ENCODE measurements at places on chromosomes 1 and 21.

GRCh38 chr1:58754683-58755467 is 29.0 kb downstream of the JUN start:
- peak; percentile 35 for DNase-seq

DNA sequence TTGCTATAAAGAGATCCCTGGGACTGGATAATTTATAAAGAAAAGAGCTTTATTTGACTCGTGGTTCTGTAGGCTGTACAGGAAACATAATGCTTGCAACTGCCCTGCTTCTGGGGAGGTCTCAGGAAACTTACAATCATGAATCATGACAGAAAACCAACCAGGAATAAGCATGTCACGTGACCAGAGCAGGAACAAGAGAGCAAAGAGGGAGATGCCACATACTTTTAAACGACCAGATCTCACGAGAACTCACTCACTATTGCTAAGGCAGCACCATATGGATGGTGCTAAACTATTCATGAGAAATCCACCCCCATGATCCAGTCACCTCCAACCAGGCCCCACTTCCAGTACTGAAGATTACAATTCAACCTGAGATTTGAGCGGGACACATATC is 49.8 kb upstream of the RCC1 start:
- no peak for DNase-seq

DNA sequence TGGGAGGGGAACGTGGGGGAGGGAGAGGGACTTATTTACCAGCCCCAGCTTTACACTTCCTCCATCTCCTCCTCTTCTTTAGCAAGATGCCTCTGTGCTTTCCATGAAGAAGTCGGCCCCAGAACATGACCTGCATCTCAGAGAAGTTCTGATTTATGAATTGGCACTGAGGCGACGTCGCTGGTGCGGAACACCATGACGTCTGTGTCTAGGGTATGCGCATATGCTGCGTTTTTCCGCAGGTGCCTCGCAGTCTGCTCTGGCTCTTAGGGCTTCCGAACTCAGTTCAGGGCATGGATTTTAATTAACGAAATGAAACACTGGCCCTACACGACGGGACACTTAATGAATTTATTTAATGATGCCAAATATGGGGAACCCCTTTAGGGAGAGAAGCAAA is 510.3 kb downstream of the SMYD3 start:
- DNase-seq: no peak

DNA sequence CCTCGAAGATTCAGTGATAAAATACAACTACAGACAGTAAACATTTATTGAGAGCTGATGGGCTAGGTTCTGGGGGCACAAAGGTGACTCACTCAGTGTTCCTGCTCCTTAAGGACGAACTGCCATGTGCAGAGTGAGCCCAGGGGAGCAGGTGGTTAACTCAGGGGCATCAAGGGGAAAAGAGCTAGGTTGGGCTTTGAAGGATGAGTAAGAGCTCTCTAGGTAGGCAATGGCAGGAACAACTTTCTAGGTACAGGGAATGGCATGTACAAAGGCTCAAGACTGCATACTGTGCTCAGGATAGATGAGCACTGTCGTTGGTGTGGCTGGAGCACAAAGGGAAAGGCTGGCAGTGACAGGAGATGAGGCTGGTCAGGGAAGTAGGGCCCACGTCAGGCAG is 16.6 kb upstream of the EPB41 start:
- DNase-seq: no peak

- no peak for DNase-seq
These were observed 303.7 kb upstream of the PLD5 start for GRCh38 chr1:242828199-242828598.

GRCh38 chr1:171195767-171196166 is 10.7 kb downstream of the FMO2 start:
- no peak for DNase-seq

DNA sequence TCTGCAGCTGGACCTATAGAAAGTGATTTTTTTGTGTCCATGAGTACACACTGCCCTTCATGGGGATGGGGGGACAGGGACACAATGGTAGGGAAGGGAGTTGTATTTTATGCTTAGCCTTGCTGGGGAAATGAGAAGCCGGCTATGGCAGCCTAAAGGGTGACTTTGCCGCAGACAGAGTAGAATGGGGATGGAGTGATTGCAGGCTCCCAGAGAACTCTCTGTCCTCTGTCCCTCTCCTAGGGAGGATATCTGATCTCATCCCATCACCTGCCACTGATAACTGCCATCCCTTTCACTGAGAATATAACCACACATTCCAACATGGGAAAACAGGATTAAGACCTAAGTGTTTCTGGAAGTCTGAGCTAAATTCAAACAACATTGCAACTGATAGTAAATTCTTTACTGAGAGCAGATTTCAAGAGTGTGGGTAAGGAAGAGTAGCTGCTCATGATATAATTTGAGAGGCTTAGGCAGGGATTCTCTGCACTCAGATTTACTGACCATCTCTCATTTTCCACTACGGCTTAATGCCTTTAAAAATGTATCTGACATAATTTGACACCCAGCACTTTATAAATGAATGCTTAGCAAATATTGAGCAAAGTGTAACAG is 13.9 kb downstream of the SH2D1B start:
- no peak for DNase-seq

- DNase-seq: no peak
These were observed 142.7 kb downstream of the CDC42BPA start for GRCh38 chr1:227175611-227176010.

DNA sequence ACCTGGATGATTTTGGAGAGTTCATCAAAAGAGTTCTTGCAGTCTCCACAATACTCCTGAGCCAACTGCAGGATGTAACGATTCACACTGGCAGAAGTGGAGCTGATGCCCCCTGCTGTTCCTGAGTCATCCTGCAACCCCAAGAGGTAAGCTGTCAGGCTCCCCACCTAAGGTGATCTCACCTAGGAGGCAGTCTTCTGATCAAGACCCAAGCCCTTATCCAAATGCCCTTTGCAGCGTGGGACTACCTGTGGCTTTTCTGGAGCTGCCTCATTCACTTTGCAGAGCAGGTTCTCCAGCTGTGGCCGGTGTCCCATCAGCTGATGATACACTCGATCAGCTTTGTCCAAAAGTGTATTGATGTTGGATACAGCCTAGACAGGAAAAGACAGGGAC is 96.4 kb downstream of the UBR4 start:
- no peak for DNase-seq

DNA sequence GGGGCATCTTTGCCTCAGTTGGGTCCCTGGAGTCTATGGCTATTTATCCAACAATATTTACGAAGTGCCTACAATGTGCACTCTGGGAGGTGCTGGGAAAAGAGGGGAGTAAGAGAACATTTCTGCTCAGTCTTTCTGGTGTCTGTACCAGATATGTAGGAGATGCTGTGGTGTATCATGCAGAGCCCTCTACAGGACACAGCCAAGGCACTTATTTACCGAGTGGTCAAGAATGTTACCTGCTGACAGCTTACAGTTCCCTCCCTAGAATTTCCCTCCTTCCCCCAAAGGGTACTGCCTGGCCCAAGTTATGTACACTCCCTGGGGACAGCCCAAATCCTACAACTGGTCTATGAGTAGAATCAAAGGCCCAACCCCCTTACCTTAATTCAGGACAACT is 177.7 kb downstream of the C1orf94 start:
- DNase-seq: no peak

GRCh38 chr1:207454046-207454964 is at the start of gene CR2:
Gene CR2, plus strand, starts transcription at chr1:207454328. Its CDS starts 91 bp downstream, at chr1:207454419.
- DNase-seq: no peak

DNA sequence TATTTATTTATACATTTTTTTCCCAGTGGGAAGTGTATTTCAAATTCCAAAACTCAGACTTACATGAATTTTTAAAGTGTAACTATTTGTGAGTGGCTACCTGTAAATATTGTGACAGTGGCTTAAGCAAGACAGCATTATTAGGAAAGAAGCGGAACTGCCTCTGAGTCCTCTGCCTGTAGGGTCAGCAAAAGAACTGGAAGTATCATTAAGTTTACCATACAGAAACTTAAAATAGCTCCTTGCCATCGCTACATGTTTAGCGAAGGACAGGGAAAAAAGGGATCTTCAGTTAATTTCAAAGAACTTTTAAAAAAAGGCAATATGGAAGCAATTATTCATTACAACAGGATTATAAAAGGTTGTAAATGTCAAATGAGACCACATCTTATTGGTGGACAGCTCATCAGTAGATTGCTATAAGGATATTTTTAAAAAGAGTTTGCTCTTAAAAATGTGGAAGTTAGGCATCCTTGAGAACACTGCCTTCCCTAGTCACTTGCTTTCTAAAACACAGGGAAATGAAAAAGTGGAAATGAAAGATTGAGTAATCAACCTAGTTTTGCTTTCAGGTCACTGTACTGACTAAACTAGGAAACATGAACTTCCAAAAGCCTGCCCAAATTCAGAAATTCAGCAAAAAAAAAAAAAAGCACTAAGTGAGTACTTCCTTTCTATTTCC is 39.2 kb downstream of the NSL1 start:
- no peak for DNase-seq

All from effector memory CD8-positive, alpha-beta T cell (primary cell).